NCI-H345 (cell line): ENCODE measurements at places on chromosomes 4 and X.

DNA sequence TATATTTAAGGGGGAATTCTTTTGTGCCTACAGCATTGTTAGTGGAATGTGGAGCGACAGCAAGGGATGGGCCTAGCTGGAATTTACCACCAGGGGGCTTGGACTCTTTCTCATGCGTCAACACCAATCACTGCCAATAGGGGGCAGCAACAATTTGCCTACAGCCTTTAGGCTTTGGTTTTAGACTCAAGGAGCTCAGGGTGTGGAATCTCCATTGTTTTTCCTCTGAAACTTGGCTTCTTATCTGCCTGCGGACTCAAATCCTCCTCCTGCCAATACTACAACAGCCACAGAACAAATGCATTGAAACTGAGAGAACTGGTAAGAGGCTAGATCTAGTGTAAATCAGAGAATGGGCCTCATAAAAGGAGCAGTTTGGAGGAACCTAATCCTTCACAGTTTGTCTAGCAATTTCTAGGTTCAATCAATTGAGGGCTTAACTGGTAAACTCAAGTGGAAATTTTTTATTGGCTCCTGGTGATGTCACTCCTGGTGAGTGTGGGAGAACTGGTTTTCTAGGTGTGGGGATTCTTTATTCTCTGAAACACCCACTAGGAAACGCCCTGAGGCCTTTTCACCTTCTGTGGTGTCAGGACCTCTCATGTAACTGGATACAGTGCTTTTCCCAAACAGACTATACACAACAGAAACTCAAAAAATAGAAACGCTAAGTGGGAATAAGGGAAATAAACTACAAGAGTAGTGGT lies 27.9 kb upstream of the TMSB4X start:
- DNase-seq = peak; percentile 73

DNA sequence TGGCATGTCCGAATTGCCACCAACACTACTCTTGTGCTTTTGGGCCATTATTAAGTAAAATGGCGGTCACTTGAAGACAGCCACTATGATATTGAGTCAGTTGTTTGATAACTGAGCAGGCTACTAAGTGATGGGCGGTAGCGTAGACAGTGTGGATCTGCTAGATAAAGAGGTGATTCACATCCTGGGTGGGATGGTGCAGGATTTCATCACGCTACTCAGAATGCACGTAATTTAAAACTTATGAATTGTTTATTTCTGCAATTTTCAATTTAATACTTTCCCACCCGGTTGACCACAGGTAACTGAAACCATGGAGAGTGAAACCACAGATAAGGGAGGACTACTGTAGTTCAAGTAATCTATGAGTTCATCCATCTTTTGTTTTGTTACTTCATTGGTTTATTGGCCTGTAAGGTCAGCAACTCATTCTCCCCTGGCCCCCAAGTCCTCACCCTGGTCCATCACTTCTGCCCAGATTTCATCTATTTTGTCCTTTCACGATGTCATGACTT lies 2.9 kb downstream of the ARAF start:
- no peak for DNase-seq

- DNase-seq = no peak
Observed at GRCh38 chrX:74195605-74196004, 108.4 kb upstream of the ZCCHC13 start.

DNA sequence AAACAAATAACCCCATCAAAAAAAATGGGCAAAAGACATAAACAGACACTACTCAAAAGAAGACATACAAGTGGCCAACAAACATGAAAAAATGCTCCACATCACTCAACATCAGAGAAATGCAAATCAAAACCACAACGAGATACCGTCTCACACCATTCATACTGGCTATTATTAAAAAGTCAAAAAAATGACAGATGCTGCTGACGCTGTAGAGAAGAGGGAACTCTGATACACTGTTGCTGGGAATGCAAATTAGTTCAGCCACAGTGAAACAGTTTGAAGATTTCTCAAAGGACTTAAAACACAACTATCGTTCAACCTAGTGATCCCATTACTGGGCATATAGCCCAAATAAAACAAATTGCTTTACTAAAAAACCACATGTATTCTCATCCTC lies 671.2 kb upstream of the FTHL17 start:
- no peak for DNase-seq

- DNase-seq = no peak
Observed at GRCh38 chr4:96841801-96842200, 1001.9 kb downstream of the PDHA2 start.

GRCh38 chrX:16196829-16197228 lies 29.5 kb downstream of the MAGEB17 start:
- no peak for DNase-seq

DNA sequence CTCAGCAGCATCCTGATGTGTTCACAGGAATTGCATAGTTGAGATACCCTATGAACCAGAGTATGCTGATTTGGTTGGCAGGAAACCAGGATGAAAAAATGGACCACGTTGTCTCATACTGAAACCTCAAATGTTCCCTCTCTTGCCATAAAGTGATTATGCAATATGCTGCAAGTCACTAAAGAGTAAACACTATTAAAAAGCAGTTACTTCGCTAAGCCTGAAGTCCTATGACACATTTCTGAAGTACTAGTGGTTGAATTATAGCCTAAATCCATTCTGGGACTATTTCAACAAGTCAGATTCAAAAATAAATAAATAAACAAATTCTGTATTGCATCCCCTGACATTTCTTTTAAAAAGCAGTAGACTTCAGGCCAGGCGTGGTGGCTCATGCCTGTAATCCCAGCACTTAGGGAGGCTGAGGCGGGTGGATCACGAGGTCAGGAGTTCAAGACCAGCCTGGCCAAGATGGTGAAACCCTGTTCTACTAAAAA lies 106.0 kb upstream of the NAP1L5 start:
- DNase-seq = no peak

GRCh38 chr4:2261853-2262144 lies at the start of gene MXD4:
MXD4 (minus strand) TSS chr4:2262109; CDS start chr4:2261980, 129 bp downstream.
- no peak for DNase-seq

DNA sequence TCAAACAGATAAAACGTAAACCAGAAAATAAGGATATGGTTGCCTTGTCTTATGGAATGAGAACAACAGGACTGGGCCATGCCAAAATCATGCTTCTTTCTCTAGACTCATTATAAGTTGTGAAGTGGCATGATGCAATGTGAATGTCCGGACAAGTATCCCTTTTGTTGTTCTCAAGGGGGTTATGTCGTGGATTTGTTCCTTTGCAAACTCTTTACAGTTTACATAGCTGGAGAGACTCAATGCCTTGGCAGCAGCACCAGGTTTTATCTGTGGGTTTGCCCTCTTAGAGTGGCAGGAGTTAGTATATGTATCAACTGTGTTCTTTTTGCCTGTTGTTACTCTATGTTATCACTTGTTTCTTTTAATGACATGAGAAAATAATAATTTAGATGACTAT lies 41.4 kb downstream of the SPRY1 start:
- no peak for DNase-seq

DNA sequence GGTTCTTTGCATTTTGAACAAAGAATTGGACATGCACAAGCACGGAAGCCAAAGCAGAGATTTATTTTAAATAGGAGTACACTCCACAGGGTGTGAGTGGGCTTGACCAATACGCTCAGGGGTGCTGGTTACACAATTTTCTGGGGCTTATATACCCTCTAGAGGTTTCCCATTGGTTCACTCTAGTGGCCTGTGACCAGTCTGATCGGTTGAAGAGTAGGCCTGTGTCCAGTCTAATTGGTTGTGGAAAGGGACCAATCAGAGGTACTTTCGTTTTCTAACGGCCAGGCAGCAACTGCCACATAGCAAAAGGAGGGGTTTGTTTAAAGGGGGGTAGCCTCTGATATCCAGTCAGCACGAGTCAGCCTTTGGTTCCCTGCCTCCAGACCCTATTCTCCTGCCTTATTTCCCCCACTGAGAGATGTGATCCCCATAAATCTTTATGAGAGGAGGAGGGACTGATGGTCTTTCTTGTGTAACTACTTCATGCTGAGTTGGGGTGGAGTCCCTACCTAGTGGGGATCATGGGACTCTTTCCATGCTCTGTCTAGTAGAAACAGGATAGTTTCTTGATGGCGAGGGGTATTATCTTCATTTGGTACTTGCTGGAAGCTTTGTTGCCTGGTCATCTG lies 11.3 kb upstream of the AREG start:
- DNase-seq = no peak

DNA sequence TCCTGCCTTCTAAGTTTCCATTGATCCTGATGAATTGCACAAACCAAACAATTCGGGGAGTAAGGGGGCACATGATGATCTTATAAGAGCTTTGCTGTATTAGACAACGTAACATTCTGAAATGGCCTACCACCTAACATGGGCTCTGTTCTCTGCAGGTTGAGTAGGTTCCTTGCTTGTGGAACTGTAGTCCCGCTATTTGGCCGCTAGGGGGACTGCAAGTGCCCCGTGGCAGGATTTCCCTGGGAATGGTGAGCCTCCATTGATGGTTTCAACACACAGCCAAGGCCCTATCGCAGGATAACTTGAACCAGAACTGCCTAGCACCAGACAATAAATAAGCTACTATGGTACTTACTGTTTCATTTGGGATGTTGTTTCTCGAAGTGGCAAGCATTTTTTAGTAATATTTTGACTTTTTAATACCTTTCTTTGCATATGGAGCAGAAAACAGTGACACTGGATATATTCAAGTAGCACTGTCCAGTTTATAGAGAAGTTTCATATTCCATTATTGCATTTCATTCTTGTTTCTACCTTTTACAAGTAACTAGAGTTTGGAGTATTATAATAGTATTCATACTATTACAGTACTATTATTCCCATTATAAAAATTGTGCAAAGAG lies 11.9 kb downstream of the AR start:
- no peak for DNase-seq

- no peak for DNase-seq
Observed at GRCh38 chr4:14008494-14008893, 381.0 kb upstream of the BOD1L1 start.

DNA sequence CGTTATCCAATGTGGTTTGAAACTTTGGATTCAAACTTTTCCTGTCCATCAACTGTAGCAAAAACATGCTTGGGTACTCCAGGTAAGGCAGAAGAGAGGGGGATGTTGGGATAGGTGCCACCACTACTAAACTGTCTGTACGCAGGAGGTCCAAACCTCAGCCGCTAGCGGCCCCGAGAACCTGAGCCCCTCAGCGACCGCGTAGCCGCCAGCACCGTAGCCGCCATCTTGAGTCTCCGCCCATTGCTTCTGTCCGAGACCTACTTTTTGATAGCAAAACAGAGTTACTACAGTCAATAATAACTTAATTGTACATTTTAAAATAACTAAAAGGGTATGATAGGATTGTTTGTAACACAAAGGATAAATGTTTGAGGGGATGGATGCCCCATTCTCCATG lies 119.9 kb upstream of the GRID2 start:
- DNase-seq = no peak

GRCh38 chr4:3675251-3676115 lies 90.7 kb upstream of the ADRA2C start:
- no peak for DNase-seq

- DNase-seq = no peak
Observed at GRCh38 chr4:180164799-180165198, 2078.4 kb upstream of the TENM3 start.

- DNase-seq = no peak
Observed at GRCh38 chr4:126827669-126828068, 805.1 kb upstream of the INTU start.

DNA sequence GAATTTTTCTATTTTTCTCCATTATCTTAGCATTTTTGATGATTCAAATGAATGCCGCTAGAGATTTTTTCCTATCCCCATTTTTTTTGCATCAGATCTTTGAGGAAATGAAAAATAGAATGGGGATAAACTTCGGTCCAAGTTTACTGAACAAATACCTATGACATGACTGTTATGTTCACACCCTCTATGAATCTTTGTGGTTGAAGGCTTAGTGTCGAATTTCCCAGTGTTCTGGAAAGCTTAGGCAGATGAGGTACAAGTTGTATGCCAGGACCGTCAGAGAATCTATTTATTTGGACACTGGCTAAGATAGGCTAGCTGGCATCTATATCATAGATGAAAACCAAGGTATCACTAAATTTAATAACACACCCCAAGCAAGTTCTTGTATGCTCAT lies 123.4 kb downstream of the SPCS3 start:
- no peak for DNase-seq
